ENCODE measurements at places on chromosomes 4 and X. TPM values are rescaled to one million over a fixed set of nuclear protein-coding genes. Genes with fewer than 3 reads are reported as not detected.

DNA sequence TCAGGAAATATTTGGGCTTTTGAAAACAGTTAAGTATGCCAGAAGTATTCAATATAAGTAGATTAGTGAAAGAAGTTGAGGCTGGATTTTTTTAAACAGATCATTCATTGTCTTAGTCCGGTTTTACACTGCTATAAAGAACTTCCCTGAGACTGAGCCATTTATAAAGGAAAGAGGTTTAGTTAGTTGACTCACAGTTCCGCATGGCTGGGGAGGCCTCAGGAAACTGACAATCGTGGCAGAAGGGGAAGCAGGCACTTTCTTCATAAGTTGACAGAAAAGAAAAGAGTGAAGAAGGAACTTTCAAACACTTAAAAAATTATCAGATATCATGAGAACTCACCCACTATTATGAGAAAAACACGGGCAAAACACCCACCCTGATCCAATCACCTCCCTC, 31.1 kb upstream of the CYLC1 start:
- H3K27me3 ChIP-seq, result no peaks in the 10 kb centered on the region
- H3K36me3 ChIP-seq, result no peaks in the 10 kb centered on the region
- H3K27ac ChIP-seq, result no peak overlapping the region
- no peak overlapping the region for H3K4me3 ChIP-seq

GRCh38 chr4:156293657-156294297, 340.1 kb upstream of the CTSO start:
- no peaks in the 10 kb centered on the region for H3K27me3 ChIP-seq
- H3K36me3 ChIP-seq, result no peaks in the 10 kb centered on the region
- no peak overlapping the region for H3K4me3 ChIP-seq
- no peak for DNase-seq
- H3K27ac ChIP-seq, result peak overlapping the region; percentile 0

GRCh38 chr4:87026800-87027495, 92.1 kb downstream of the AFF1 start:
- no peaks in the 10 kb centered on the region for H3K36me3 ChIP-seq
- peaks cover 94% of the 10 kb centered on the region for H3K4me1 ChIP-seq
- H3K4me3 ChIP-seq, result no peak overlapping the region
- H3K27ac ChIP-seq, result peak overlapping the region; percentile 84
- no peaks in the 10 kb centered on the region for H3K27me3 ChIP-seq

The EDNRA gene
- total RNA-seq, result 10.5 TPM

DNA sequence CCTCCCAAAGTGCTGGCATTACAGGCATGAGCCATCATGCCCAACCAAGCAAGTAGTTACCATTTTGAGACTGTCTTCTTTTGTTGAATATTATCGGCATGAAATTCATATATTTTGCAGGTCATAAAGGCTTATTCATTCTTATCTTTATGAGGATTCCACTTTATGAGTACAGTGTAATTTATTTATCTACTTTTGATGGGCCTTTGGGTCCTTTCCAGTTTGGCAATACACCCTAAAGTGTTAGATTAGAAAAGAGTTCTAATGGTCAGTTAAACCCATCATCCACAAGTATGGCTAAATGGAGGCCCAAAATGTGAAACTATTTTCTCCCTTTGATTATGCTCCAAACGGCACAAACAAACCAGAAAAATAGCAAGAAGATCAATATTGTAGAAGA, 10.9 kb upstream of the ABCG2 start:
- H3K27me3 ChIP-seq, result no peaks in the 10 kb centered on the region
- no peak overlapping the region for H3K27ac ChIP-seq
- no peak for DNase-seq
- H3K4me1 ChIP-seq, result no peaks in the 10 kb centered on the region
- H3K36me3 ChIP-seq, result no peaks in the 10 kb centered on the region
- no peak overlapping the region for H3K4me3 ChIP-seq

- H3K4me3 ChIP-seq, result no peak overlapping the region
- H3K27me3 ChIP-seq, result no peaks in the 10 kb centered on the region
- no peak for DNase-seq
- H3K36me3 ChIP-seq, result no peaks in the 10 kb centered on the region
- no peaks in the 10 kb centered on the region for H3K4me1 ChIP-seq
- no peak overlapping the region for H3K27ac ChIP-seq
Measured at GRCh38 chr4:89876548-89876947, 18.1 kb upstream of the MMRN1 start.

DNA sequence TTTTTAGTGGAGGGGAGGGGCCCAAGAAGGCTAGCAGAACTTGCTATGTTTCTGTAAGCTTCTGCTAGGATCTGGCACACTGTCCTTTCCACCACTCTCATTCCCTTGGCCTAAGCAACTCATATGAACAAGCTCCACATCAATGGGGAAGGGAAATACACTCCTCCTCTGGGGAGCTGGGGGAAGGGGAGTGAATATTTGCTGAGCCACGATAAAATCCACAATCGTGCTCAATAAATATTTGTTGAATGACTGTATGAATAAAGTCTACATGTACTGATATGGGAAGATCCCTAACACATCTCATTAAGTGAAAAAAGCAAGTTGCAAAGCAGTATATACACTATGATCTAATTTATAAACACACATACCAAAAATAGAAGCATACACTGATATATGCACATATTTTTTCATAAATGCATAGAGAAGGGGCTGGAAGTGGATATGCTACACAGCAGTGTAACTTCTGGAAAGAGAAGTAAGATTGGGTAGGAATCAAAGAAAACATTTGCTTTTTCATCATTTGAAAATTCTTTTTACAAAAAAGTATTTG, 95.8 kb upstream of the EFHC2 start:
- no peak overlapping the region for H3K4me3 ChIP-seq
- no peak overlapping the region for H3K27ac ChIP-seq
- DNase-seq, result no peak
- no peaks in the 10 kb centered on the region for H3K36me3 ChIP-seq

DNA sequence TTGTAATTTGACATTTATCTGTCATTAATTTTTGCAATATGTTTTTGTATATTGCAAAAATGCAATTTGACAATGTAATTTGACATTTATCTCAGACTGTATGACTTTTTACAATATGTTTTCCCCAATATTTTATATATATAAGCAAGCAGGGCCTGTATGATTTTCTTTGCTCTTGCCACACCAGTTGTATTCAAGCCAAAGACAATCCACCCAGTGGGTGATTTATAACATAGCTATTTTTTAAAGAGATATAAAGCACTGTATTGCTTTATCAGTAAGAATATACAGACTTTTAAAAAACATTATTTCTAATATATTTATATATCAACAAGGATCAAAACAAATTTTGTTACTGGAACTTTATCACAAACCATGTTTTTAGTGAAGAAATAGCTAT, 47.3 kb downstream of the SLIT2 start:
- no peak overlapping the region for H3K27ac ChIP-seq
- DNase-seq, result no peak
- H3K27me3 ChIP-seq, result no peaks in the 10 kb centered on the region
- H3K4me1 ChIP-seq, result no peaks in the 10 kb centered on the region
- H3K4me3 ChIP-seq, result no peak overlapping the region

DNA sequence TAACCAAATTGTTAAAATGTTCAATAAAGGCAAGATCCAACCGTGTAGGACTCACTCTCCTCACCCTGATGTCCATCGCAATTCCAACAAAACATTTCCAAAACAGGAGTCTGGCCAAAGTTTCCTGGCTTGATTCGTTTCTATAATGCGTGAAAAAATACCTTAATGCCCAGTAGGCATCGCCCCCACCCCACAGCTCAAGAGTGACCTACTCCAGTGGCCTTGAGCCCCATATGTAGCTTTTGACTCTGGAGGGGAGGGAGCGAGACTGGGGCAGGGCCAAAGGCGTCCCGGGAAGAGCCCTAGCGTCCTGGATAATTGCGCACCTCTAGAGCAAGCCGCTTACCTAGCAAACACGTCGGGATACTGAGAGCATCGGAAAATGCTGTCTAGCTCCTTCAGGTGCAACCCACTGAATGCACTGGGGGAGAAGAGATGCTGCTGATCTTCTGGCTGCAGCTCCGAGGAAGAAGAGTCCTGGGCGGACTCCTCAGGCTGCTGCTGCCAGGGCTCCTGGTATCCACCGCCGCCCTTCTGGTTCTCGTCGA, 55.6 kb upstream of the NKAP start:
- H3K36me3 ChIP-seq, result no peaks in the 10 kb centered on the region
- no peak overlapping the region for H3K27ac ChIP-seq
- H3K4me3 ChIP-seq, result no peak overlapping the region
- no peak for DNase-seq

- H3K4me3 ChIP-seq, result no peak overlapping the region
- peaks cover 96% of the 10 kb centered on the region for H3K36me3 ChIP-seq
- H3K4me1 ChIP-seq, result peaks cover 15% of the 10 kb centered on the region
- H3K27ac ChIP-seq, result no peak overlapping the region
- DNase-seq, result no peak
- no peaks in the 10 kb centered on the region for H3K27me3 ChIP-seq
Measured at GRCh38 chr4:80027611-80028010, 45.4 kb downstream of the ANTXR2 start.

DNA sequence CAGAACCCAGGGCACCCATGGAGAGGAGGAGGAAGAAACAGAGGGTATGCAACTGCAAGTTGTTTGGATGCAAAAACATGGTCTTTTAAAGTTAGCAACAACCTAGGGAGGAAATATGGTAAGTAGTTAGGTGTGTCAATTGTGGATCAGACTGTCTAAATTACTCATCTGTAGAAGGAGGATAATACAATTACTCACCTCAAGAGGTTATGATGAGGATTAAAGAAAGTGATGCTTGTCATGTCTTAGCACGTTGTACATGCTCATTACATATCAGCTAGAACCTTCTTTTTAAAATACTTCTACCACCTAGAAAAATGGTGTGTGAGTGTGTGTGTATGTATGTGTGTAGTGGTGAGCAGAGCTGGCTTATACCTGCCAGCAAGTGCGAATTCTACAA, 2.3 kb upstream of the C1QTNF7 start:
- no peak overlapping the region for H3K27ac ChIP-seq
- H3K4me1 ChIP-seq, result peaks cover 26% of the 10 kb centered on the region
- no peak overlapping the region for H3K4me3 ChIP-seq

DNA sequence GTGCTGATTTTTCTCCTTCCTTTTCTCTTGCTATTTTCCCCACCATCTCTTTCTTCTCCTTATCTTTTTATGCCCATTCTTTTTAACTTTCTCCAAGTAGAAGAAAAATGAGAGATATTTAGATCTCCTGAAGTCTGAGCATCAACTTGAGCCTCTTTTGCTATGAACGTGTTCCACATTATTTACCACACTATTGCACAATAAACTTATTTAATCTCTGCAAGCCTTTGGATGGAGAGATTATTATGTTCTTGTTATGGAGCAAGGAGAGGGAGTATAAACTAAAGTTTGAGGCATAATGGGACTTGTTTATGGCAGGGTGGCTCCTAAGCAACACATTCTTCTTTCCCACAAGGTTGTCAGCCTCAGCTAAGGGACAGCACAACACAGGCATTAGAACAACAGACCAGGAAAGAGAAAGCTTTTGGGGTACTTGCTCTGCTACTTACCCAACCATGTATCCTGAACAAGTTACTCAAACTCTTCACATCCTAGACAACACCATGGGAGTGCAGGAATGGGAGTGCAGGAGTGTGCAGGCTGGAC, 365.5 kb upstream of the BOD1L1 start:
- no peaks in the 10 kb centered on the region for H3K36me3 ChIP-seq
- H3K4me3 ChIP-seq, result no peak overlapping the region
- H3K27ac ChIP-seq, result no peak overlapping the region
- no peaks in the 10 kb centered on the region for H3K27me3 ChIP-seq

DNA sequence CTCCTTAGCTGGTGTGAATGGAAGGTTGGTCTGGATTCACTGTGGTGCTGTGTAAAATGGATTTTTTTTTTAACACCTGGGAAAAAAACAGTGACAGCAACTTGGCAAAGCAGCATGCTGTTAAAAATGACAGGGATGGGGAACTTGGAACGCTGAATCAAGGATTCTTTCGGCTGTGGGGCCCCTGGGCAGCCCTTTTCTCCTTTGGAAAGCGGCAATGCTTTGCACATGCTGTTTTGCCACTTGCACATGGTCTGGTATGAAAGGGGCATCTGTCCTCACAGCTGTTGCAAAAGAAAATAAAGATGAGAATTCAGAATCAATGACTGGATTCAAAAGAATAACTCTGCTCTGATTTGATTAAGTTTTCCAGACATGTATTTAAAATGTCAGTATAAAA, 10.7 kb upstream of the PIGA start:
- no peak overlapping the region for H3K4me3 ChIP-seq
- no peaks in the 10 kb centered on the region for H3K27me3 ChIP-seq
- no peak for DNase-seq
- no peak overlapping the region for H3K27ac ChIP-seq

The NMU gene
- total RNA-seq, result not detected

DNA sequence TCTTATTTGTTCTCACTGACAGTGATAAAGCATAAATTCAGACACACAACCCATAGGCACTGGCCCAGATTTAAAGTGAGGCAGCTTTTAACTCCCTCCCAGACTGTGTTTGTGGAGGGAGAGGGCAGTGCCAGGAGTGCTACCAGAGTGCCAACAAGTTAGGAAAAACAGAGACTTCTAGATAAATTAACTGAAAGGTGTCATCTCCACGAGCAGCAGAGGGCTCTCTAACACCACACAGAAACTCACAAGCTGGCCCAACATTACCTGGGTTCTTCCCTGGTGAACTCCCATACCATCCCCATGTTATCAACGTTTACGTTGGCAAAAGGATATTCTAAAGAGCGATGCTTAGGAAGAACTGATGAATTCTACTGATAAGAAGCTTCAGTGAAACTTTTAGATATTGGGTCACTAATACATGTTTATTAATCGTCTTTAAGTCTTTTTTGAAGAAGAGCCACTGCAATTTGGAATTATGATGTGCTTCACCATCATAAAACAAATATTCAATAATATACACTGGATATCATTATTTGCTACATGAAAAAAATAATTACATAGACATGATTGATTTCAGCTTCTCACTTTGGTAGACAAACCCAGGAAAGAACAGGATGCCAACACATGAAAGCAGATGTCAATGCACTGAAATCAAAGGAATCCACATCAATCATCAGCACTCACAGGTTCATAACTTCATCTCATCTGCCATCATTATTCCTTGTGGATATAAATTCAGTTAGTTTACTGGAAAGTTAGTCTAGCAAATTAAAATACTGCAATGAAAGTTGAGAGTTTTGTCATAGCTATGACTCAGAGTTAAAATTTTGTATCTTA, 121.2 kb upstream of the NAP1L5 start:
- H3K4me3 ChIP-seq, result no peak overlapping the region
- peak overlapping the region; percentile 92 for H3K27ac ChIP-seq
- H3K27me3 ChIP-seq, result no peaks in the 10 kb centered on the region
- H3K36me3 ChIP-seq, result no peaks in the 10 kb centered on the region
- peak; percentile 75 for DNase-seq

GRCh38 chr4:16952896-16953630, 54.6 kb upstream of the LDB2 start:
- no peaks in the 10 kb centered on the region for H3K36me3 ChIP-seq
- no peak overlapping the region for H3K4me3 ChIP-seq
- no peaks in the 10 kb centered on the region for H3K4me1 ChIP-seq
- no peak overlapping the region for H3K27ac ChIP-seq
- DNase-seq, result no peak

DNA sequence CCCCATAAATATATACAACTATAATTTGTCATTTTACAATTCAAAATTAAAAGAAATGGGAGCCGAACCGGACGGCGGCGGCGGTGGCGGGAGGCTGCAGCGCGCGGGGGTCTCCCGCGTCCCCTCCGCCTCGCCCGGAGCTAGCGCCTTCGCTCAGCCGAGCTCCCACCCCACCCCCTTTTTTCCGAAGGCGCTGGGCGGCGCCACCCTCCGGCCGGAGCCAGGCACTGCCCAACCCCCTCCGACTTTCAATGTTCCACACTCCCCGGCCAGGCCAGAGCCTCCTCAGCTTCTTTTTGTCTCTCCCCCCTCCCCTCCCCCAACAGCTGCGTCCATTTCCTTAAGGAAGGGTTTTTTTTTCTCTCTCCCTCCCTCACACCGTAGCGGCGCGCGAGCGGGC, 214.1 kb upstream of the GEMIN8 start:
- H3K4me1 ChIP-seq, result no peaks in the 10 kb centered on the region
- DNase-seq, result no peak
- H3K4me3 ChIP-seq, result no peak overlapping the region
- H3K27ac ChIP-seq, result no peak overlapping the region
- no peaks in the 10 kb centered on the region for H3K36me3 ChIP-seq

The EXOC1L gene
- not detected for total RNA-seq
